Skin of body (tissue), 3 donors: ENCODE measurements at places on chromosomes 7 and 10.
A peak's percentile ranks its signal among the peaks of the same experiment; 100 is the strongest.

DNA sequence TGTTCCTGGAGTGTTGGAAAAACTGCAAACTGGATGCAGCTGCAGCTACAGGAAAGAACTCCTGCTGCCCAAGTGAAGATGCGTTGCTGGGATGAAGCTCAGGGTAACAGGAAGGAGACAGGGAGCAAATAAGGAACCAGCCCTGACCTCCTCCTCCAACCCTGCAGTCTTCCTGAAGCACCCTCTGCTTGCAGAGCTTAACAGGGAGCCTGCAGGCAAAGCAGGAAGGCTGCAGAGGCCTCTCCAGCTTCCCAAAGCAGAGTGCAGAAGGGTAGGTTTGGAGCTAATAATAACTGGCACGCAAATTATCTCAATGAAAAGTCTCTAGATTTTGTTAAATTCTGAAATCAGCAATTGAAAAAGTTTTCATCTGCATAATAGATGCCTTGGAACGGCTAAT lies 92.5 kb downstream of the SORCS1 start:
- DNase-seq = no peak

- DNase-seq = no peak
Observed at GRCh38 chr10:683448-684071, 5.9 kb downstream of the DIP2C start.

DNA sequence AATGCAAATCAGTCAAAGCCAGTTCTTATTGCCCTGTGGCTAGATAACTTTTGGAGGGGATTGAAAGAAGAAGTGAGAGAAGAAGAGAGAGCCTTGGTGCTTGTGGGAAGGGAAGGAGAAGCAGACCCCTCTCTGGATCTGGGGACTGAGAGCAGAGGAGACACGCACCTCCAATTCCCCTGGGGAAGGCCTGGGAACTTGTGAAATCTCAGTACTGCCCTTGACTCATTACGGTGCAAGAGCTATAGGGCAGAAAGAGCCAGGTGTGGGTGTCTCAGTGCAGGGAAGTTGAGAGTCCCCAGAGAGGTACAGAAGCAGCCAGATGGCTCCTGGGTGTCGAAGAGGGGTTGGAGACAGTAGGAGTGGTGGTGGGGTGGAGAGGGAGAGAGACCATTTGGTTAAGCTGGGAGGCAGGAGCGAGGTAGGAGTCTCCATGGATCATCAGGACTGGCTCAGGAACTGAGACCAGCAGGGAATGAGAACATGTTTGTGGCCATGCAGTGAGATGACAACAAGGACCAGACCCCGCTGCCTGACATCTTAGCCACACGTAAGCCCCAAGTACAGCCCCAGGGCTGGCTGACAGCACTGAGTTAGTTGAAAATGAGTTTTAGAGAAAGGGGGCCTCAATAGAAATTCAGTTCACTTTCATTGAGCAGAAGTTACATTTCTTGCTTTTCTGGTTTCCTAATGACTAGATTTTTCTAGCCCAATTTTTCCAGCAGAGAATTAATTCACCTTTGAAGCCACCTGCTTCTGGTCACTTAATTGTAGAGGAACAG lies 238.2 kb downstream of the BUB3 start:
- no peak for DNase-seq

- no peak for DNase-seq
Observed at GRCh38 chr7:31114593-31115343, 62.7 kb downstream of the ADCYAP1R1 start.

DNA sequence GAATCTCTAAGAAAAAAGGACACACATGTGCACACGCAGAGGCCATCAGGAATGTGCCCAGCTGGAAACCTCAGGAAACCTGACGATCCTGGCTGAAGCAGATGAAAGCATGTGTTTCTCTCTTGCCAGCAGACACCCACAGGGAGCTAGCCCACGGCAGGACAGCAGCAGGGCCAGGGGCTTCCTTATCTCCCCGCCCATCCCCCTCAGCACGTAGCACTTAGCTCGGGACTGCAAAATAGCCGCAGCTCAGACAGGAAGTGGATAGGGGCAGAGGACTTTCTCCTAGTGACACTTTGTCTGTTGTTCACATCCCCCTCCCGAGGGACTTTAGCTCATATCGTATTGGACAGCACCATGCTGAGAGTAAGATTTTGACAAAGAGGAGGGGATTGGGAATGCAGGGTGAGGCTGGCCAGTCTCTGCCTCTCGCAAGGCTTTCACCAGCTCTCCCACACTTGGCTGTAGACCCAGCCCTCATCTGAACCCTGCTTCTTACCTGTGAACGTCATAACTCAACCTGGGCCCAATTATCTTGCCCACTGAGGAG lies 63.8 kb downstream of the MKI67 start:
- no peak for DNase-seq

GRCh38 chr7:32273297-32273696 lies 203.1 kb upstream of the PDE1C start:
- DNase-seq = no peak

DNA sequence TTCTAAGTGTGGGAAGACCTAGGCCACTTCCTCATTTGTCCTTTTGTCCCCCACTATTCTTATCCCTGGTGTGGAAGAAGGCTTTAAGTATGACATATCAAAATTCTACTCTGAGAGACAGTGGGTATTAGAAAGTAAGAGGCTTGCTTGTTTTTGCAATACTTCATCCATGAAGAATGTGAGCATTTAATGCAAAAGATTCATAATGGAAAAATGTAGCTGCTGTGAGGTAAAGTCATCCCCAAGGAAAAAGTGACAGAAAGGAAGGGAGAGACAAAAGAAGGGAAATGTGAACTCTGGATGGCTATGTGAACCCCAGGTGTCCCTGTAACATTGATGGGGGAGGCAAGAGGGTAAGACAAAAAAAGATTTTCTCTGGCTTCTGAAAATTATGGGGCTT lies 607.5 kb downstream of the SORCS1 start:
- DNase-seq = peak; percentile 20

DNA sequence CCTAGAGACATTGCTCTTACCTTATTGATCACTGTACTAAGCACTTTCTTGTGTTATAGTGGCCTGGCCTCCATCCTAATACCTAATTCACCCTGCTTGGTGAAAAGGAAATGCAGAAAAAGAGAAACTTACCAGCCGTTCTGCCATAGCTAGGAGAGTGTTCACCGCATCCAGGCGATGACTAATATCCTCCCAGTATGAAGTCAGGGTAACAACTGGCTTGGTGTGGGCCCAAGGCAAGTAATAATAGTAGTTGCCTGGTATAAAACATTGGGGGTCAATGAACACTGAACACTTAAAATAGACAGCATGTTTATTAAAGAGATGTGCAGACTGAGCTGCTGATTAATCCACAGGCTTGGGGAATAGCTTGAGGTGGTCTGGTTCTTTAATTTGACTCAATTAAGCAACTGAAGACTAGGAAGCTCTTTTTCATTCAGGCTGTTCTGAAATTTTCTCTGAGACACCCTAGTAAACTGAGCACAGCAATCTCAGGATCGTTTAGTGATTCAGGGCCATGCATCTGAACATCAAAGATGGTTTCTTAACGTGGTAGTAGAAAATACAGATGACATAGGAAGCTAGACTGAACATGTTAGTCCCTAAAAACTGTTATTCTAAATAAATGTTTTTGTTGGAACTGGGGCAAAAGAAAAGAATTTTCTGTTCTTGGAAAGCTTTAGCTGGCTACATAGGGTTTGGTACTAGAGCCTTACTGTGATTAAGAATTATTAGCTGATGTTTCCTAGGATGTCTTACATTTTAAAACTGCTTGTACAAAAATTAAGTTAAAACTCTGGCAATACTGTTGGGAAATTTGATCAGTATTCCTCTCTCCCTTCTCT lies 102.2 kb downstream of the MYOF start:
- no peak for DNase-seq

- DNase-seq = no peak
Observed at GRCh38 chr7:12025246-12025645, 185.8 kb upstream of the TMEM106B start.

- no peak for DNase-seq
Observed at GRCh38 chr10:3741688-3742461, 43.1 kb downstream of the KLF6 start.

DNA sequence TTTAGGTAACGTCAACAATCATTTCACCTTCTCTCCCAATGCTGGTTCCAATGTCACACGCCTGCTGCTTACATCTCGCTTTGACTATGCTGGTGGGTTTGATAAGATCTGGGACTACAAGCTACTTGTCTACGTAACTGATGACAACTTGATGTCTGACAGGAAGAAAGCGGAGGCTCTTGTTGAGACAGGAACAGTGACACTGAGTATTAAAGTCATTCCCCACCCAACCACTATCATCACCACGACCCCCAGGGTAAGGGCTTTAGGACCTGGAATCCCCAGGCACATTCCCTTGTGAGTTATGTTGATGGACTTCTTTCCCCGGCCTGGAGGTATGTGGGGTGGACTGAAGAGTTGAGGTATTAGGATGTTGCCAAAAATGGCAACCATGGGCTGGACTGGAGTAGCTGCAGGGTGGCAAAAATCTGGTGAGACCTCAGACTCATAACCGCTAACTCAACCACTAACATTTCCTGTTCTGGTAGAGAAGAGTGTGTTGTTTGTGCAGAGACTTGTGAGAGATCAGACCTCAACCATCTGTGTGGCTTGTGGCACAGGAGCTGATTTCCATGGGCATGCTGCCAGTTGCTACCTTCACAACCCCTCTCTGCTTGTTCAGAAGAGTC lies 59.2 kb downstream of the CDHR3 start:
- no peak for DNase-seq

DNA sequence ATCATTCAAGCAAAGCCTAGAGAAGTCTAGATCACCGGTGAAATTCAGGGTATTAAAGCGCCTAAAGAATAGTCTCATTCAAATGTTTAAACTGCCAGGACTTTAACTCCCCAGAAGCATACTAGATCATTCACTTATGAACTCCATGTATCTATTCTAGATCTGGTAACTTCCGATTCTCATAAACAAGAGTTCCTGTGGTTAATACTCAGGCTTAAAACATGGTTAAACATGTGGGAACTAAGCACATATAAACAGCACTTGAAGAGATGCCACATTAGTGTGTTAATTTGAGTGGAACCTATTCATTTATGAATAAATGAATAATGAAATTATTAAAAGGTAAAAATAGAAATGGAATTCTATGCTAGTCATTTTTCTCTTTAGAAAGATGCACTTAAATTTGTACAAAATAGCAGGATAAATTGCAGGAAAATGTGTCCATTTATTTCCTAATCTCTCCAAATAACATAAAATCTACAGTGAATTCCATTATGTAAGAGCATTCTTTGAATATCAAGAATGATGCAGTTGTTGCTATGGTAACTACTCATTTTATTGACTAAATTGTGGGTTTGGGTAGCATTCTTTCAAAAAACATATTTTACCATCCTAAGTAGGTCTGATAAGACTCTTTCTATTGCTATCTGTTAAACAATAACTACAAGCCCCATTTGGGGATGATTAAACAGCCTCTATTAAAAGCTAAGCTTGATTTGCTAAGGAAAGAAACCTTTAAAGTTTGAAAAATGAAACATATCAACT lies 147.6 kb upstream of the TMEM168 start:
- peak; percentile 8 for DNase-seq
